ENCODE measurements at places on chromosomes 11 and 22.

- DNase-seq, result no peak
Measured at GRCh38 chr11:76426660-76427059, 18.2 kb upstream of the EMSY start.

DNA sequence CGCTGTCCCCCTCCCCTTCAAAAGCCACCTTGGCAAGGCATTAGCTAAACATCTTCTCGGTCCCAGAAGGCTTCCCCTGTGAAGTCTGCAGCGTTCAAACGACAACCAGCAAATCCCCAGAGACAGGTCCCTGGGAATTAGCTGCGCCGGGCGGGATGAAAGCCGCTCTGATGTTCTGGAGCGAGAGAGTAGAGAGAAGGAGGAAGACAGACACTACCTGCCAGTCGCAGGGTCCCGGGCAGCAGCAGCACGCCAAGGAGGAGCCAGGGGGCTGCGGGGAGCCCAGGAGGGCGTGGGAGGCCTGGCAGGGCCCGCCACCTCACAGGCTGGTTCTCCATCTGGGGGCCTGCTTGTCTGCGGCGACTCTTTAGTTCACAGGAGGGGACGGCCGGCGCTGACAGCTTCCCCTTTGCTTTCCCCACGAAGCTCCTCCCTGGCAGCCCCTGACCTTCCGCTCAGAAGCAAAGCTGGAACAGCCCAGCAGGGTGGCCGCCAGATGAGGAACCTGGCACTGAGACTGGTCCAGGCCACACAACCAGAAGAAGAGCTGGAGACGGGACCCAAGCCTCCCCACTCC lies at the start of gene NFAM1:
Gene NFAM1, minus strand, starts transcription at position 384 of the 577 bp plus-strand sequence. Its CDS starts 46 bp downstream, at position 338.
- peak; percentile 72 for DNase-seq

DNA sequence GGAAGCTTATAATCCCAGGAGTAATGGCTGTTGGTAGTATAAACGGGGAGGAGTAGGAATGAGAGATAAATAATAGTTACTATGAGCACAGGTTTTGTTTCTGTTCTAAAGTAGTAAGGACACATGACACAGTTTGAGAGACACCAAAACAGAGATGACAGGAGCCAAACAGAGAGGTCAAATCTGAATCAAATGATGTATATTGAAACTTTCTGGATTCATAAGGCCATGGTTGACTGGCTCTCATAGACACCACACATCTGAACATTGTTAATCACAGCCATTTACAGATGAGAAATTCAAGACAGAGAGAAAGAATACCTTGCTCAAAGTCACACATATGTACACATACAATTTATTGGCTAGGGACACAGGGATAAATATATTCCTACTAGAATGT lies 63.4 kb upstream of the UCP3 start:
- no peak for DNase-seq

GRCh38 chr11:65452806-65453490 lies 30.4 kb downstream of the NEAT1 start:
- DNase-seq, result no peak

DNA sequence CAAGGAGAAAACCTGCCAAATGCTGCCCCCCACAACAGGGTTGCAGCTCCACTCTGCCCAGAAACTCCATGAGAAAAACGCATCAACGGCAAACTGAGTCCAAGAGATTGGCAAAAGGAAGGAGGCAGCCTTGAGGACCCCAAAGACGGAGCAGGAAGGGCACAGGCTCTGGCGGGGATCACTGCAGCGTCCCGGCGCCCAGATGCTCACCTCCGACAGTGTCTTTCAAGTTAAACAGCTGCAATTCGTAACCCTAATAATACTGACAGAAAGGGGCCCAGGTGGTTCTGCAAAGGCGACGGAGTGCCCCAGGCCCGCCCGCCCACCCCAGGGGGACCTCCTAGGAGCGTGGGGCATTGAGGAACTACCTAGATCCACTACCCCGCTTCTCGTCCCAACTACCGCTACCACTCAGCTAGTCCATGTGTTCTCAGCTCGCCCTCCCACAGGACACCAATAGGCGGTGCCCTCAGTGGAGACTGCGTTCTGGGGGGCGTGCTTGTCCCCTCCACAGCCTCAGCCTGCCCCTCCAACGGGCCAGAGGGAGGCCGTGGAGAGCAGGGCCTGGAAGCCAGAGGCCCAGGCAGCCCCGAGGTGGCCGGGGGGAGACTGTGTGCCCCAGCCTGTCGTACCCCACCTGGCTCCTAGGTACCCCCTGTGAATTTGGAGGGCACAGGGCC lies 127.4 kb downstream of the PHF21B start:
- no peak for DNase-seq

GRCh38 chr11:110766316-110766715 lies 54.1 kb upstream of the ARHGAP20 start:
- DNase-seq, result no peak

GRCh38 chr22:28627791-28628190 lies 51.8 kb downstream of the TTC28 start:
- DNase-seq, result no peak
